Activated CD8-positive, alpha-beta memory T cell treated with anti-CD3 and anti-CD28 coated beads for 1 hour (primary cell): ENCODE measurements at places on chromosomes 12 and 14.

DNA sequence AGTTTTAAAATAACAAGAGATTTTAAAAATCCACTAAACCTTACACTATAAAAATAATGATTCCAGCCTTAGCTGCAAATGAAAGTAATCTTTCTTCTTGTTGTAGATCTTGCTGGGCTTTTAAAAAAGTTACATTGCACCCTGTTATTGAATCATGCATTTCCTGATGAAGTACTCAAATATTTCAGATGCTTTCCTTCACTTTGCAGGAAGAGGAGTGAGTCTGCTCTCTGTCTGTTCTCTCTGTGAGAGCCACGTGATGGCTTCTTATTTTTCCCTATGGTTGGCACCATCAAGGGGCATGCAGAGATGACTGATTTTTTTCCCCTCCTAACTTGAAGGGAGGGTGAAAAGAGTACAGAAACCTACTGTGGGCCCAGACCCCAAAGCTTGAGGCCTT, 262.7 kb downstream of the ATP23 start:
- no peak for DNase-seq

- DNase-seq, result no peak
Observed at GRCh38 chr12:57220770-57221168, 4.2 kb downstream of the NXPH4 start.

GRCh38 chr12:120763250-120763649, 37.6 kb downstream of the ACADS start:
- DNase-seq, result no peak

DNA sequence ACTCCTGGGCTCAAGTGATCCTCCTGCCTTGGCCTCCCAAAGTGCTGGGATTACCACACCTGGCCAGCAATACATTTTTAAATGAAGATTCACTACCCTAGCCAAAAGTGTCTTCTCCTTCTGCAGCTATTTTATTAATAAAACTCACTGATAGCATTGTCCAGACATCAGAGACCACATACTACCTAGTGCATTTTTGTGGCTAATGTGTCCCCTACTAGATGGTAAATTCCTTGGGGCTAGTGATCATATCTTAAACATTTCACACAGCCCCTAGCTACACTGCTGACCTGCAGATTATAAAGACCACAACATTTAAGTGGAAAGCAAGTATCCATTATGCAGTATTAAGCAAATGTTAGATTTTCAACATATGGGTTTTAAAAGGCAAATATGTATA, 17.0 kb downstream of the DTD2 start:
- no peak for DNase-seq

DNA sequence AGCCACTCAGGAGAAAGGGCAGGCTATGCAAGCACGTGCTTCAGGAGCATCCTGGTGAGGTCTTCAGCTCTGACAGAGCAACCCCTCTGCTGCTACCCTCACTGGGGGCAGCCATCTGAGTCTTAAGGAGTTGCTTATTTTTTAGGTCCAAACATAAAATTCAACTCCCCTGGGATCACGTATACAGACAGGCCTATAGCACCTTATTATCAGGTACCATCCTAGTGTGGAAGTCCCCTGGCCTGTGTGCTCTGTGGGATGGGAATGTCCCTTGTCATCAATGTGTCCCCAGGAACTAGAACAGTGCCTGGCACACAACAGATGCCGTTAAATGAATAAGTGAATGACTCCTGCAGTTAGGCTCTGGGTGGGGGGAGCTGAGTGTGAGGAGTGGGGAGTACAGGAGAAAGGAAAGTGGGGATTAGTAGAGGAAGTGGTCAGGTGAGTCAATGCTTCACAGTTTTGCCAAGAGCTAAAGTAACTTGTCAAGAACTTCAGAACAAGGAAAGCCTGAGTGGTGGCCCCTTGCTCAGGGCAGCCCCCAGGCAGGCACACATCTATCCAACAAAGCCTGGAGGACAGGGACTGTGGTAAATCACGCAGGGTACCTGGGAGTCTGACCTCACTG, 33.5 kb downstream of the DAD1 start:
- DNase-seq, result no peak

DNA sequence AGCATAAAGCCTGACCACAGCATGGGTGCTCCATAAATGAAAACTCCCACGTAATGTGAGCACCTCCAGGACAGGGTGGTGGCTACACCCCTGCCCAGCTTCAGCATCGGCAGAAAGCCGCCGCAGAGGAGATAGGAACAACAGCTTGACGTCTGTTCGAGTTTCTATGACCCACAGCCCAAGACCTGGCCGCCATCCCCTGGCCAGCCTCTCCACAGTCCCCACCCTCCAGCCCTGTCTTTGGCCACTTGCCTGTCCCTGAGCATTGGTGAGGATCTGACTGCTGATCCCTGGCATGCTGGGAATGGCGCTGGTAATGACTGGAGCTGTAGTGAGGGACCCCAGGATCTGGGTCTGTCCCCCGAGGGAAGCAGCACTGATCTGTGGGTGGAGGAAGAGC, 21.3 kb downstream of the POU6F1 start:
- no peak for DNase-seq

DNA sequence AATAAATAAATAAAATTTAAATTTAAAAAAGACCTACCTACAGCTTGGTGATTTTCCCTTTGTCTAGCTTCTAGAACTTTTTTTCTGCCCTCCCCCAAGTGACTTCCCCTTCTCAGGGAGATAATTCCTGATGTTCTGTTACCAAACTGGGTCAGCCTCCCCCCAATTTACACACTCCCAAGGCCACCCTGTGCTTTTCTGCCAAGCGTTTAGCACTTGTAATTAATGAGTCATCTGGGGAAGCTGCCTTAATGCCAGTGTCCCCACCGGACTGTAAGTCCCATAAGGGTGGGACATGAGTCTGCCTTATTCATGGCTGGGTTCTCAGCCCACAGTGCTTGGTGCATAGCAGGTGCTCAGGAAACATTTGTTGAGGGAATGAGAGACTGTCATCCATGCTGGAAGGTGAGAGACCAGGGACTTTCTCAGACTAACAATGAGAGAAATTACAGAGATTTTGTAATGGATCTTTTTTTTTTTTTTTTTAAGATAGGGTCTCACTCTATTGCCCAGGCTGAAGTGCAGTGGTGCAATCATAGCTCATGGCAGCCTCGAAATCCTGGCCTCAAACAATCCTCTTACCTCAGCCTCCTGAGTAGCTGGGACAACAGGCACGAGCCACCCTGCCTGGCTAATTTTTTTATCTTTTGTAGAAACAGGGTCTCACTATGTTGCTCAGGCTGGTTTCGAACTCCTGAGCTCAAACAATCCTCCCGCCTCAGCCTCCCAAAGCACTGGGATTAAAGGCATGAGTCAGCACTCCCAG, 106.8 kb downstream of the PHETA1 start:
- no peak for DNase-seq
